ENCODE measurements at places on chromosomes 3 and 15.
A peak's percentile ranks its signal among the peaks of the same experiment; 100 is the strongest.

GRCh38 chr15:83200589-83200988 is 7.0 kb downstream of the HDGFL3 start:
- no peak overlapping the region for H3K27ac ChIP-seq
- peaks cover 4% of the 10 kb centered on the region for H3K27me3 ChIP-seq
- H3K36me3 ChIP-seq, result no peaks in the 10 kb centered on the region
- no peak overlapping the region for H3K4me3 ChIP-seq
- H3K4me1 ChIP-seq, result no peaks in the 10 kb centered on the region
- DNase-seq, result no peak

DNA sequence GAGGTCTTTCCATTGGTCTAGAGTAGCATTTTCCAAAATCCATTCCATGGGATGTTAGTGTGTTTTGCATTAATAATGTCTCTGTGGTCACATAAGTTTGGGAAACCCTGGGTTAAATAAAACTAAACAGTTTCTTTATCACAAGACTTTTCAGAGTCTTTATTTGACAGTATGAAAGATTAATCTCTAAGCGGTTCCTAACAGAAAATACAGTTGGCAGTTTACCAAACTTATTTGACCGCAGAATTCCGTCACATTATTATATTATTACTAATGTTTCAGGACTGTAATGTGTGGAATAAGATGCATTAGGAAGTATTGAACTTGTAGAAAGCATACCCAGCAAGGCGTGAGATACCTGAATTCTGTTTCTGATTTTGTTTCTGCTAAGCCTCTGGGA is 71.5 kb upstream of the ADAMTSL3 start:
- DNase-seq, result no peak
- H3K36me3 ChIP-seq, result no peaks in the 10 kb centered on the region
- no peak overlapping the region for H3K4me3 ChIP-seq
- peaks cover 3% of the 10 kb centered on the region for H3K27me3 ChIP-seq
- no peaks in the 10 kb centered on the region for H3K4me1 ChIP-seq

- H3K27ac ChIP-seq, result no peak overlapping the region
- DNase-seq, result no peak
- no peaks in the 10 kb centered on the region for H3K4me1 ChIP-seq
- H3K36me3 ChIP-seq, result no peaks in the 10 kb centered on the region
- peaks cover 14% of the 10 kb centered on the region for H3K27me3 ChIP-seq
Observed at GRCh38 chr3:135915206-135915605, 50.3 kb upstream of the PPP2R3A start.

GRCh38 chr3:64170270-64170669 is 55.0 kb downstream of the PRICKLE2 start:
- H3K27me3 ChIP-seq, result peaks cover 1% of the 10 kb centered on the region
- DNase-seq, result no peak
- no peak overlapping the region for H3K27ac ChIP-seq

DNA sequence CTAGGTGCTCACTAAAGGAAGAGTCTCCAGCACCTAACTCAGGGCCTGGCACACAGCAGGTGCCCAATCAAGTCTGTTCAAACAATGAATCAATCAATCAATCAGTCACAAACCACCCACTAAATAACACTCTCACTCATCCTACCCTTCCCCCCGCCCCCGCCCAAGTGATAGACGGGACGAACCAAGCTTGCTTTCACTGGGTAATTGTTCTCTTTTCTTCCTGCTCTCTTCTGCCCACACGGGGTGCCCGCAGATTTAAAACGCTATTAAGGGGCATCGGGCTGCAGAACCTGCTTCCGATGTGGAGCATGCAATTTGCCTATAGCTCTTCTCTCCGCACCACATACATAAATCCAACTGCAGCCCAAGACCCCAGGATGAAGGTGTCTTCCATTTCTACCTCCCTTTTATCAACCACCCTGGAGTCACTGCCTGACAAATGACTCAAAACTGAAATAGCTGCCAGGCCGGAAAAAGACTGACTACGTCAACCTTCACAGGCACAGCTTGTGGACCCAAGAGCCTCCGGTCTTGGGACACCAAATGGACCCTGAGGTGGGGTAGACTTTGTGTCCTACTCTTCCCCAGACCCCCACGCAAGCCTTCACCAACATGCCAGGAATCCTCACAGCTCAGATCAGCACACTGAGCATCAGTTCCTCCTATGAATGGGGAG is 1.7 kb downstream of the KLHL25 start:
- H3K4me3 ChIP-seq, result peak overlapping the region; percentile 89
- peak overlapping the region; percentile 60 for H3K27ac ChIP-seq
- DNase-seq, result no peak
- no peaks in the 10 kb centered on the region for H3K27me3 ChIP-seq
- H3K4me1 ChIP-seq, result peaks cover 20% of the 10 kb centered on the region

DNA sequence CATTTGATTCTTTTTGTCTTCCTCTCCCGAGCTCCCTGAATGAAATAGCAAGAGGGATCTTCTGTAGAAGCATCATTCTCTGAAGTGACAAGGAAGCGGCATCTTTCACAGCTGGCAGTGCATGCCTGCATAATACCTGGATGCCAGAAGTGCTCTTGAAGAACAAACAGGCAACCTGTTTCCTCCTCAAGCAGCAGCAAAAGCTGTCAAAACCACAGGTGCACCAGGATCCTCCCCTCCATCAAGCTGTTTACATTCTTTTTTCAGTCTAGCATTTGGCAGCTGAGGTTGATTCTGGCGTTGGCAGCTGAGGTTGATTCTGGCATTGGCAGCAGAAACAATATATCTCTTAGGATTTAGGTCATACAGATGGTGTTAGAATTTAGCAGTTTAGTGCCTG is 979.0 kb downstream of the TUSC7 start:
- H3K4me3 ChIP-seq, result no peak overlapping the region
- H3K27me3 ChIP-seq, result peaks cover 2% of the 10 kb centered on the region
- H3K27ac ChIP-seq, result no peak overlapping the region
- DNase-seq, result no peak
- H3K36me3 ChIP-seq, result no peaks in the 10 kb centered on the region
- H3K4me1 ChIP-seq, result no peaks in the 10 kb centered on the region

DNA sequence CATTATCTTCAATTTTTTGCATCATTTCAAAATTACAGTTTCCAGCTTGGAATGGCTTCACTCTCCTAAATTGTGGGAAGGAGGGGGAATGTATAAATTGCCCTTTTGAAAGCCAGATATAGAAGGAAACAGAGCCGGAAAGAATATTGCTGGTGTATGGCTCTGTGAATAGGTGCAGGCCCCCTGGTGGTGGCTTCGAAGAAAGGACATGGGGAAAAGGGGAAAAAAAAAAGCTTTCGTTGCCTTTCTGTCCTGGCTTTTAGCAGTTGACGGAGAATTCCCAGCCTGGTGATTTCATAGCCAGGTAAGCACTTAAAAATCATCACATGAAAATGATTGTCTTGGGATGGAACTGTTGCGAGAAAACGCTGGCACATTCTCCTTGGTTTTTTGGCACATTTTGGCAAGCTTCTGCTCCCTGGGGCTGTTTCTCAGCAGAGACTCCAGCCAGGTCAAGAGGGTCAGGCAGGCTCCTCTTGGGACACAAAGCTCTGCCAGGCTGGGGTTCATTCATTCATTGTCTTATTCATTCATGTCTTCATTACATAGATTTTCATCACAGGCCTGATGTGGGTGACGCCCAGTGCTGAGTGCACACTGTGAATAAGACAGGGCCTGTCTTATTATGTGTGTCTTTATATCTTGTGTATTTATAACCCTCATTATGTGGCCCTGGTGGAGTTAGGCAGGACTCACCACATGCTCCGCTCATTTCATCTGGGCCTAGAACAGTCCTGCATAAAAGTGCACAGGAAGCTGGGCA is 300.0 kb upstream of the TPM1 start:
- peak; percentile 8 for DNase-seq
- H3K27ac ChIP-seq, result no peak overlapping the region
- no peaks in the 10 kb centered on the region for H3K36me3 ChIP-seq
- H3K4me1 ChIP-seq, result peaks cover 9% of the 10 kb centered on the region

DNA sequence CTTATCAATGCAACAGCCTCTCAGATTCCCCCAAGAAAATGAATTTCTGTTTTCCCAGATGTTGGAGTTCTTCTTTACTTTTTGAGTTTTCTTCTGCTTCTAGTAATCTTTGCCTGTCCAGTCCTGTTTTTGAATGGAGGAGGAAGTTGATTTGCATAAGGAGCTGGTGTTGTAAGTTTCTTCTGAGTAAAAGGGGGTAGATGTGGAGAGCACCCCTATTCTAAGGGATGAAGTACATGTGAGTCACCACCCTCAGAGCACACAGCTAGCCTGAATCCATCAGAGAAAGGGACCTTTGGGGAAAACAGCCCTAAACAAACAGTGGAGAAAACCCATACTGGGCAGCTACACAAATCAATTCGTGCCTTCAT is 34.5 kb downstream of the ACAA1 start:
- H3K36me3 ChIP-seq, result peaks cover 10% of the 10 kb centered on the region
- H3K27ac ChIP-seq, result peak overlapping the region; percentile 19
- no peak for DNase-seq

GRCh38 chr15:100211855-100212850 is 129.6 kb downstream of the ADAMTS17 start:
- H3K4me3 ChIP-seq, result no peak overlapping the region
- H3K36me3 ChIP-seq, result no peaks in the 10 kb centered on the region
- no peaks in the 10 kb centered on the region for H3K27me3 ChIP-seq
- no peak for DNase-seq
- H3K4me1 ChIP-seq, result no peaks in the 10 kb centered on the region

DNA sequence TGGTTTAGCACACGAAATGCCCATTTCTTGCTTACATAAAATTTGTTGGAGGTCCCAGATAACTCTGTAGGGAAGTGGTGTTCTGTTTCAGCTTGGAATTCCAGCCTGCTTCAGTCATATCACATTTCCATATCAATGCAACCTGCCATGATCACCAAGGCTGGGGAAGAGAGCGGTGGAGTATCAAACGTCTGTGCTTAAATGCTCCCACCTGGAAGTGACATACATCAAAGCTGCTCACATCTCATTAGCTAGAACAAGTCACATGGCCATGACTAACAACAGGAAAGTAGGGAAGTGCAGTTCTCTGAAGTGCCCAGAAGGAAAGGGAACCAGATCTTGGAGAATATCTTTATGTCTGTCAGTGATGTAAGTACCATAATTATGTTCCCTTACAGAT is 130.2 kb upstream of the CFAP20DC start:
- H3K4me3 ChIP-seq, result no peak overlapping the region
- H3K27me3 ChIP-seq, result peaks cover 10% of the 10 kb centered on the region
- no peaks in the 10 kb centered on the region for H3K4me1 ChIP-seq
- H3K27ac ChIP-seq, result no peak overlapping the region

DNA sequence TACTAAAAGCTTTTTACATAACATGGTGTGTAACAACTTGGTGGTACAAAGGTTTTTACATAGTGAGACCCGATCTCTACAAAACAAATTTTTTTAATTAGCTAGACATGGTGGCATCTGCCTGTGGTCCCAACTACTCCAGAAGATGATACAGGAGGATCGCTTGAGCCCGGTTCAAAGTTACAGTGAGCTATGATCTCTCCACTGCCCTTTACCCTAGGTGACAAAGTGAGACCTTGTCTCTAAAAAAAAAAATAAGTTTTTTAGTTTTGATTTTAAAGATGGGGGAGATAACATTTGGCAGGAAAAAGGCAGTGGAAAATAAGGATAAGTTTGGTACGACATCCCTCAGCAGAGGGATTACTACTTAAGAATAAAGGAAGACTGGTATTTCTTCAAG is 5.9 kb downstream of the FAM162A start:
- H3K36me3 ChIP-seq, result peaks cover 3% of the 10 kb centered on the region
- H3K27me3 ChIP-seq, result no peaks in the 10 kb centered on the region
- H3K4me3 ChIP-seq, result no peak overlapping the region
- H3K27ac ChIP-seq, result no peak overlapping the region
- H3K4me1 ChIP-seq, result peaks cover 20% of the 10 kb centered on the region
- DNase-seq, result no peak

- H3K27me3 ChIP-seq, result peaks cover 9% of the 10 kb centered on the region
- H3K4me1 ChIP-seq, result no peaks in the 10 kb centered on the region
- no peak overlapping the region for H3K4me3 ChIP-seq
- no peak overlapping the region for H3K27ac ChIP-seq
Observed at GRCh38 chr3:132135628-132136333, 101.0 kb upstream of the CPNE4 start.

Measured in memory B cell (primary cell).